Activated CD8-positive, alpha-beta memory T cell treated with anti-CD3 and anti-CD28 coated beads for 48 hours (primary cell): ENCODE measurements at places on chromosomes 2 and 18.
A peak's percentile ranks its signal among the peaks of the same experiment; 100 is the strongest.

DNA sequence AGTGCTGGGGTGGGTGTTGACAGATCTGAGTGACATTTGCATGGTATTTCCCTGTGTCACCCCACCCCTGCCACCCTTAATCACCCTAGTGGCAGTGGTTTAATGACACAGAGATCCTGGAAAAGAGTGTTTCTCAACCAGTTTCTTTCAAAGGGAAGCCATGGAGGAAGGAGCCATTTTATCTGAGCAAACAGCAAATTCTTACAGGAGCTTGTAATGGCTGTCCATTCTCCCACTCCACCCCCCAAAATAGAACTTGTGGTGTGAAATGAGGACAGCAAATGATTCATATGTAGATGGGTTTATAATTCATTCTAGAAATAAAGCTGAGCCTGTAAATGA, 51.5 kb downstream of the CDC42EP3 start:
- no peak for DNase-seq

DNA sequence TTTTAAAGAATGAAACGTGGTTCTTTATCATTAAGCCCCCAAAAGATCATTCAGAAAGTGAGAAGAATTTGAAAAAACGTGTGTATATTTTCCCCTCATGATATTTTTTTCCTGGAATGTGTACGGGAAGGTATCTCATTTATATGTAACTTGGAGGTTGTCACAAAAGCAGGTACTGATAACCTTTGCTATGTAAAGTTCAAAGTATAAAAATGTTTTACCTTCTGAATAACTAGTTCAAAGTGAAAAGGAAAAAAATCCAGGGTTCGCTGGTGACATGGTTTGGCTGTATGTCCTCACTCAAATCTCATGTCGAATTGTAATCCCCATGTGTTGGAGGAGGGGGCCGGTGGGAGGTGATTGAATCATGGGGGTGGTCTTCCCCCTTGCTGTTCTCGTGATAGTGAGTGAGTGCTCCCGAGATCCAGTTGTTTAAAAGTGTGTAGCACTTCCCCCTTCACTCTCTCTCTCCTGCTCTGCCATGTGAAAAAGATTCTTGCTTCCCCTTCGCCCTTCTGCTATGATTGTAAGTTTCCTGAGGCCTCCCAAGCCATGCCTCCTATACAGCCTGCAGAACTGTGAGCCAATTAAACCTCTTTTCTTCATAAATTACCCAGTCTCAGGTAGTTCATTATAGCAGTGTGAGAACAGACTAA, 144.2 kb downstream of the DCDC2C start:
- DNase-seq = no peak

GRCh38 chr2:112674229-112674628, 28.5 kb downstream of the SLC20A1 start:
- DNase-seq = no peak

DNA sequence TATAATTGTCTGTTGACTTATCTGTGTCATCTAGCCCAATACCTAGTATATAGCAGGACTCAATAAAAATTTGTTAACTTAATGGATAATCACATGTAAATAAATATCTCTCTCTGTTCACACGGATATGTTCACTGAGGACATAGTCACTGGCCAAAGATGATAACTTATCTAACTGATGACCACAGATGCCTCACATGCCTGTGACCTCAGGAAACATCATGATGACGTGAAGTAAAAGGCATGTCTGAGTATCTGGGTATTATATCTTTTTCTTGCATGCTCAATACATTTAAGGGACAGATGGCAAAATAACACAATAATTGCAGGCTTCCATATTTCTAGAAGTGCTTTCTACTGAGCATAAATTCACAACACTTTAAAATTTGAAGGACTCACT, 41.4 kb upstream of the PARD3B start:
- no peak for DNase-seq

- no peak for DNase-seq
These were observed 565.5 kb downstream of the CCDC85A start for GRCh38 chr2:56749152-56749752.

GRCh38 chr2:105786231-105787230, 41.8 kb downstream of the NCK2 start:
- DNase-seq = no peak

DNA sequence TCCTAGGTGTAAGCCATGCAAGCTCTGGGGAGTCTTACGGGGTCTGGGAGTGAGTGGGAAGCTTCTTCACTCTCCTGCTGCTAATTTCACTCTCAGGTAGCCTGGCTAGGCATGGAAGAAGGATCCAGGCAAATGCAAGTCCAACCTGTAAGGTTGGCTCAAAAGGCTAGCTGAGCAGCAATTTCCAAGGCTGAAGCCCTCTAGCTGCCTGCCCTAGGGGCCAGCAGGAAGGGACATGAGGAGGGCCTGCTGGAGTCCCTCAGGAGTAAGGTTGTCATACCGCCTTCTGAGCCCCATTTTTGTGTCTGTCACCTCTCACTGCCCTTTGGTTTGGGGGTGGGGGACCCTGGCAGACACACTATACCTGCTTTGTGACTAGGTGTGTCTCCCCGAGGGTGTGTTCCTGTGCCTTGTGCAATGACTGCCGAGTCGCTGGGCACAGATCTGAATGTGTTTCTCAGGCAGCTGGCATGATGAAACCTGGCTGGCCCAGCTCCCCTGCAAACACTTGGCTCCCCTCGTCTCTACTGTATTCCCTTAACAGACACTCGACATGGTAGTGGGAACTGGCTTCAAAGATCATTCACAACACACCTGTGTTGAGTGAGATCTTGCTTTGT, 123.9 kb upstream of the FAM136A start:
- no peak for DNase-seq

- DNase-seq = no peak
These were observed 699.9 kb downstream of the DSC3 start for GRCh38 chr18:30342675-30343074.

- DNase-seq = no peak
These were observed 113.5 kb downstream of the PHLPP1 start for GRCh38 chr18:62828852-62829251.

- DNase-seq = peak; percentile 13
These were observed 52.2 kb downstream of the CDK15 start for GRCh38 chr2:201858281-201859184.

DNA sequence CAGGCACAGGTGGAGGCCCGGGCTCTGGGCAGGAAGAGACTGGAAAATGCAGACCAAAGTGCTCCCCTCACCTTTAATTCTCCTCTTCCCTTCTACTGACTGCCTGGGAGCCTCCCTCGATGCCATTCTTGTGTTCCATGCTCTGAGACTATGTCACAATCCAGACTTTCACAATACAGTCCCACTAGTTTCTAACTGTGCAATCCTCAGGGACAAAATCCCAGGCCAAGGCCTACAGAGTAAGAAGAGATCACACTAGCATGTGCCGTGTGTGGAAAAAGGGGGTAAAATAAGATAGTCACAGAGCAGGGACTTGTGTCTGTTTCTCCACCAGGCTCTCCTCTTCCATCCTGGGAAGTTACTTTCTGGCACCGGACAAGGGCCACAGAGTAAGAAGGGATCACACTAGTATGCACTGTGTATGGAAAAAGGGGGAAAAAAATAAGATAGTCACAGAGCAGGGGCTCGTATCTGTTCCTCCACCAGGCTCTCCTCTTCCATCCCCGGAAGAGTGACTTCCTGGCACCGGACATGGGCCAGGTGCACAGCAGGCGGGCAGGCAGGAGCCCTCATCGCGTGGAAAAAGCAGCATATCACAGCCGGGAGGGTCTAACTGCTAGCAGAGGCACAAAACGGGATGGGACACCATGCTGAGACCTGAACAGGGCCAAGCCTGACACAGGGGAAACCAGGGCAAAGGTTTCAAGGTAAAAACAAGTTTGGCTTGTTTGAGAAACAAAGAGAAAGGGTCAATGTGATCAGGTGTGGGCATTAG, 9.6 kb downstream of the CYB5A start:
- no peak for DNase-seq

DNA sequence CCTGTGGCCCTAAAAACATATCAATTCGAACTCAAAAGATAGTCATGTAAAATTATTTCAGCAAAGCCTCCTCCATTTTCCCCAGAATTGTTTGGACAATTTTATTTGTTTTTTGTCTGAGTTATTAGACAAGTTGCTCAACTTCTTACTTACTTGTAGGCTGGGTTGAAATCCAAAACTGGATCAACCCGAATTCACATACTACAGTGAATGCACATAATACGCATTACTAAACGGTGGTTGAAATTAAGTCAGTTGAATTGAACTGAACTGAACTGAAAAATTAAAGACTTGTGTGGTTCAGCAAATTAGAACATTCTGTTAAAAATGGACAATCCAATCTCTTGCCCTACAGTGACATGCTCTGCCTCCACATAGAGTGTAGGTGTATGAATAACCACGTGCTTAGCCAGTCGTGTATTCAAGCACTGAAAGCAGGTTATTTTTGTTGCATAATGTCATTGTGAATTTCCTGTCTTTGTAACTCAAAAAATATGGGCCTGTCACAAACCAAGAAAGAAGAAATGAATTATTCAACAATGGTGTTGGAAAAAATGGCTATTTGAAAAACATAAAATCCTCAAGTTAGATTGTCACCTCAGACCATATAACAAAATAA, 441.0 kb downstream of the TXNL1 start:
- no peak for DNase-seq

DNA sequence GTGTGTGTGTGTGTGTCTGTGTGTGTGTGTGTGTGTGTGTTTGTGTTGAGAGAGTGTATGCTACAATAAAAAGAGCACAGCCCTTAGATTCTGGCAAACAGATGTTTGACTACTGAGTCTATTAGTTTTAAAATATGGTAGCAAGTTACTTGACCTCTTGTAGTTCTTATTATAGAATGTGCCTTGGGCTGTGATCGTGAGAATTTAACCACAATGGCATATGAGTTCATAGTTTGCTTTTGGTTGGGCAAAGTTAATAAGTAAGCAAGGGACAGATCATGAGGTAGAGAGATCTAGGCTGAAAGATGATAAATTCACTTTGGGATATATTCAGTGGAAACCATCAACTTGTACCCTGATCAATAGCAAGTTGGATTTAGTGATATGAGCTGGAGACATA, 334.3 kb upstream of the VWC2L start:
- no peak for DNase-seq

GRCh38 chr2:142973822-142974207, 96.4 kb downstream of the KYNU start:
- no peak for DNase-seq

- DNase-seq = no peak
These were observed 187.9 kb upstream of the LHCGR start for GRCh38 chr2:48943436-48943835.

GRCh38 chr2:60504049-60504448, 49.4 kb downstream of the BCL11A start:
- DNase-seq = no peak

- DNase-seq = no peak
These were observed 237.2 kb upstream of the ETAA1 start for GRCh38 chr2:67159929-67160328.

DNA sequence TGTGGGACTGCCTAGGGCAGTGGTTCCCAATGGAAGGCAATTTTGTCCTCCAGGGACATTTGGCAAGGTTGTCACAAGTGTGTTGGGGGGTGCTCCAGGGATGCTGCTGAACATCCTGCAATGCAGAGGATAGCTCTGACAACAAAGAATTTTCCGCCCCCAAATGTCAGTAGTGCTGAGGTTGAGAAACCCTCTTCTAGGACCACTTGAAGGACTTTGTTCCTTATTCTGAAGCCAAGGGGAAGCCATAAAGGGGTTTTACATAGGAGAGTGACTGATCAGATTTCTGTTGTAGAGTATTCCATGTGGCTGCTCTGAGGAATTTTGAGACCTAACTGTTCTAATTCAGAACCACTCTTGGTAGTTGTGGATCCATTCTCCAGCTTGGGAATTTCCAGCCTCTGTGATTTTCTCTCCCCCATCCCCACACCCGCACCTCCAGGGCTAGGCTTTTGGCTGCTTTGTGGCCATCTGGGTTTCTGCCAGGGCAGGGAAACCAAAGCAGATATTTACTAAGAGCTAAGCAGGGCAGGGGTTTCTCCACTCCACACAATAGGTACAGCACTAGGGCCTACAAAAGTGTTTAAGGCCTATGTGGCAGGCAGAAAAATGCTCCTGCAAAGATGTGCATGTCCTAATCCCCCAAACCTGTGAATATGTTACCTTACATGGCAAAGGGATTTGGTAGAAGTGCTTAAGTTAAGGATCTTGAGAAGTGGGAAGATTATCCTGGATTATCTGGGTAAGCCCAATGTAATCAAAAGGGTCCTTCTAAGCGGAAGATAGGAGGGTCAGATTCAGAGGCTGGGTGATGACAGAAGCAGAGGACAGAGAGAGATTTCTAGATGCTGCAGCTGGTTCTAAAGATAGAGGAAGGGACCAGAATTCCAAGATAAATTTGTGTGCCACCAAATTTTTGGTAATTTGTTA, 135.4 kb downstream of the TMEM17 start:
- DNase-seq = no peak

DNA sequence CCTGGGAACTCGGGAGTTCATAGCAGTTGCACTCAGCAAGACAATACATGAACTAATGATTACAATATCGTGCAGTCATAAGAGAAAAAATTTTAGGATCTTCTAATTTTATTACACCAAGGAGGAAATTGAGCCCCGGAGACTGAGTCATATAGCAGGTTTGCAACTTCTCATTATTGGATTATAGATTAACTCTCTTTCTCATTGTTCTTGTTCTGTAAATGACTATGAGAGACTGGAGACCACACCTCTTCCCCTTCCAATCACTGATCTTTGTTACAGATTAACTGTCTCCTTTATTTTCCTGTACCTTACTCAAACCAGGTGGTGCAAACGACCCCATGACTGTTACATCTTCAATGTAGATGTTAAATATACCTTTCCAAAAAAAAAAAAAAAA, 435.8 kb upstream of the DDX18 start:
- DNase-seq = no peak

DNA sequence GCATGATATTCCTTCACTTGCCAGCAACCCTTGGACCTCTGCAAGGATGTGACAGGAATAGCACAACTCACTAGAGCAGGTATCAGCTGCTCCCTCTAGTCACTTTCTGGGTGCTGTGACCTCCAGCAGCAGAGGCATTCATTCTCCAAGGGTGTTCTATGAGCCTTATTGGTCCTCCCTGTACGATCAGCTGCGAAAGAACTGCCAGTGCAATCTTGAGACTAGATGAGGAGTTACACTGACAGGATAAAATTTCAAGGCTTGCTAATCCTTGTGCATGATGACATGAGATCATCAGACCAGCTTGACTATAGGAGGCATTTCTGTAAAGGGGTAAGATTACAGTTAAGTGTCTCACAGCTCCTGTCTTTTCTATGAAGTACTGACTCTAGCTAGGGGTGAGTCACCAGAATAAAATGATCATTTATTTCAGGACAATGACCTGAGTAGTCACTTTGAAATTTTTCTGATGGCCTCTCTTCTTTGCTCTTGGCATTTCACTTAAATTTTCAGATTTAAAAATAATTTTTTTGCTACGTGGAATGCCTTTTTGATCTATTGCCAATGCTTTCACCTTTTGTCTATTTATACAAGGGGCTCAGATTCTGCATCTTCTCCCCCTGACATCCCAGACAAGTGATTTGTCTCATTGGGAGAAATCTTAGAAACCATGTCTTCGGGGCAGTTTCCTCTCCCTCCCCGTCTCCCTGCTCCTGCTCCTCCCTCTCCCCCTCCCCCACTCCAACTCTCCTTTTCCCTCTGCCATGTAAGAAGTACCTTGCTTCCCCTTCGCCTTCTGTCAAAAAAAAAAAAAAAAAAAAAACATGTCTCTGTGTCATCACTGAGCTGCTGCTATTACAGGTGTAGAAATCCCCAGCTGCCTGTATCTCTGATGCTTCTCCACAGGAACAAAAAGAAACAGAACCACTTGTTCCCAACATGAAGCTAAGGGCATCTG, 49.2 kb upstream of the FRZB start:
- DNase-seq = no peak

- DNase-seq = no peak
These were observed 450.8 kb downstream of the EIPR1 start for GRCh38 chr2:2926858-2927175.
